Activated CD8-positive, alpha-beta memory T cell treated with anti-CD3 and anti-CD28 coated beads for 4 hours (primary cell): ENCODE measurements at places on chromosomes 2 and 18.

DNA sequence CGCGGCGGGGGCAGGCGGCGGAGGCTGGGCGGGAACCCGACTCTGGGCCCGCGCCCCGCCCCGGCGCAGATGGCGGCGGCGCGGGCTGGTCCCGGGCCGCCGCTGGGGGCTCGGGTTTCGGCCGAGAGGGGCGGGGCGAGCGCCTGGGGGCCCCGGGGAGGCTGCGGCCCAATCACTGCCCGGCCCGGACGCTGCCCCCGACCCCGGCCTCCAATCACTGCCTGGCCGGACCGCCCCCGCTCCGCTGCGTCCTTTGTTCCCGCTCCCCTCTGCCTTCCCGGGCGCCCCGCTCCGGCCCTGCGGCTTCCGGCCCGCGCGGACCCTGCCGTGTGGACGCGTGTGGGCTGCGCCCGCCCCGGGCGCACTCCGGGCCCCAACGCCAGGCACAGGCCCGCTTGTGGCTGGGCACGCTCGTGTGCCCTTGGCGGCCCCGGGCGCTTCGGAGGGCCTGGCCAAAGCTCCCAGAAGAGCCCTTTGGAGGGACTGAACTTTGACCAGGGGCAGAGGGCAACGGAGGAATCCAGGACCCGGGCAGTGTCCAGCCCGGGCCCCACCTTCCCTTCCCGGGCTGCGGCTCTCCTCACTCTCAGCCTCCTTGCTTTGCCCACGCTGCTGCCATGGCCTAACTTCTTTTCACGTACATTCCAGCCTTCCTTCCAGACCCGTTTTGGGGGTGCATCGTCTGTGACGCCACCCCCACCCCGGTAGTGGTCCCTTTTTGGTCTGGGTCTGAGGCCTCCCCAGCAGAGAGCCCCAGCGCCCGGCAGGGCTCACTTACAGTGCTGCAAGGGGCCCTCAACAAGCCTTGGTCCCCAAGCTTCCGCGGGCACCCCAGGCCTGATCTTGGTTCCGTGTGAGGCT, 27.1 kb upstream of the PTMA start:
- DNase-seq: no peak

DNA sequence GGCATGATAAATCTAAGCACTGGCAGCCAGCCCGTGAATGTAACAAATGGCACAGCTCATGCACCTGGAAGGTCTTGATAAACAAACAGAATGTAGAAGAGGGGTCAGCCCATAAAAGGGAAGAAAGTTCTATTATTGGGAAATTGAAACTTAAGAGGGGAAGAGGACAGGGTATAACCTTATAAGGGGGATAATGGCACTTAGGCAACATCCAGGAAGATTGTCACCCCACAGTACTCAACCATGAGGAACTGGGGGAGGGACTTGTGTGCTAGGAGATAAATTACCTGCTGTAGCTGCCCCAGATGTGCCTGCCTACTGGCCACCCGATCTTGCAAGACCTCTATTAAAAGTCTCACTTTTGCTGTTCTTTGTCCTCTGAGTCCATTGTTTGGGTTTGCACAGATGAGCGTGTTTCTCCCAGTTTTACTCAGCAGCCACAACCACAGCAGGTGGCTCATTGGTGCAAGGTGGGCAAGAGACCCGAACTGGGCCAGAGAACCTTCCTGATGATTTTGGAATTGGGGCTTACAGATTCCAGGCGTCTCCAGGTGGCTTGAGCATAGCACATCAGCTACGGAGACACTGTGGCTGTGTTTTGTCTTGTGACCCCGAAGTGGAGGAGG, 79.0 kb upstream of the TAF1B start:
- no peak for DNase-seq

GRCh38 chr2:3469486-3469885, 49.8 kb downstream of the ADI1 start:
- no peak for DNase-seq

DNA sequence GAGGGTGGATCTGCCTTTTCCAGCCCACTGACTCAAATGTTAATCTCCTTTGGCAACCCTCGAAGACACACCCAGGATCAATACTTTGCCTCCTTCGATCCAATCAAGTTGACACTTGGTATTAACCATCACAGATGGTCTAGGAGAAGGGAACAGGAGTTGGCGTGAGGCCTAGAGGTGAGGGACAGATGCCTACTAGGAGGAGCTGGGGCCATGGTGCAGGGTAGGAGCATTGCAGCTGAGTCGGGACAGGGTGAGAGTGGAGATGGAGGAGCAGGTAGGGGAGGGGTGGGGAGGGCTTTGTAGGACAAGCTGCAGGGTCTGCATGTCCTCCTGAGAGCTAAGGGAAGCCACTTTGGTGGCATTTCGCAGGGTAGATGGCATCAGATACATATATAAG, 140.0 kb downstream of the VAPA start:
- no peak for DNase-seq

- DNase-seq: no peak
Observed at GRCh38 chr18:45658756-45659155, 43.5 kb downstream of the SLC14A2 start.

DNA sequence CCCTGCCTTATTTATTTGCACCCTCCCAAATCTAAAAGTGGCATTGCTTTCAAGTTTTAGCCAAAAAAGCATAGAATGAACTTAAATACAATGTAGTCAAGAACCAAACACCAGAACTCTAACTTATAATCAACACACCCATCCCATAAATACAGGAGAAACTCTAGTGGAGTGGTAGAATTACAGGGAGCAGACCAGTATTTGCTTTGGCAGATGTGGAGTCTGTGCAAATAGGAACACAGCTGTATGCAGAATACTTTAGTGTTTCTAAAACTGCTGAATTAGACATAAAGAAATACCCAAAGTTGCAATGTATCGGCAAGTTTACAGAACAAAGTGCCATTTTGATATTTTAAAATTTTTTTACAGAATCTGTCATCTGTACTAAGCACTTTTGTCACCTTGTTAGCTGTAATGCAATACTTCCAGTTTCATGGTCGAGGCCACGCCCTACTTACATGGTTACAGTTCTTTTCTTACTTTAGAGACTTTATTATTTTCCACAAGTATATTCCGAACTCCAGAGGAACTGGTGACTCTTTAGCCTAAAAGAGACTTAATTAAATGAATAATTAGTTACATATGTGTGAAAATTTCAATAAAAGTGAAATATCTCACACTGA, 23.7 kb upstream of the COL5A2 start:
- DNase-seq: no peak

DNA sequence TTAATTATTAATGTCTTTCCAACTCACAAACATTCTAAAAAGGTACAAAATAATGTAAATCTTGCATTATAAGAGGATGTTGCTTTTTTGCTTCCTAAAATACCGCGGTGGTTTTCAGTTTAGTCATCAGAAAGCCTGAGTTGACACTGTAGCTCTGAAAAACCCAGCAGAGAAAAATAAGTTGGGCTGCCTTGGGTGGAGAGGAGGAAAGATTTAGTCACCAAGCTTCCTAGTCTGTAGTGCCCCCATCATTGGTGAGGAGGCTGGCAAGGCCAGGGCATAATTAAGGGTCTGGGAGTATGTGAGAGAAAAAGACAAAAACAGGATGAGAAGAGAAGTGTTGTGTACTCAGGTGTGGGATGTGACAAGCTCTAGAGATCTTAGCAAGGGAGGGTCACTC, 5.7 kb downstream of the PTPRM start:
- DNase-seq: no peak

GRCh38 chr2:85435220-85435958, 16.9 kb downstream of the SH2D6 start:
- DNase-seq: no peak

GRCh38 chr2:180722551-180723239, 257.7 kb upstream of the UBE2E3 start:
- DNase-seq: no peak

GRCh38 chr2:234953116-234954031, 1.6 kb downstream of the SH3BP4 start:
- DNase-seq: no peak

GRCh38 chr18:8605974-8606373, 3.3 kb upstream of the RAB12 start:
- DNase-seq: no peak

DNA sequence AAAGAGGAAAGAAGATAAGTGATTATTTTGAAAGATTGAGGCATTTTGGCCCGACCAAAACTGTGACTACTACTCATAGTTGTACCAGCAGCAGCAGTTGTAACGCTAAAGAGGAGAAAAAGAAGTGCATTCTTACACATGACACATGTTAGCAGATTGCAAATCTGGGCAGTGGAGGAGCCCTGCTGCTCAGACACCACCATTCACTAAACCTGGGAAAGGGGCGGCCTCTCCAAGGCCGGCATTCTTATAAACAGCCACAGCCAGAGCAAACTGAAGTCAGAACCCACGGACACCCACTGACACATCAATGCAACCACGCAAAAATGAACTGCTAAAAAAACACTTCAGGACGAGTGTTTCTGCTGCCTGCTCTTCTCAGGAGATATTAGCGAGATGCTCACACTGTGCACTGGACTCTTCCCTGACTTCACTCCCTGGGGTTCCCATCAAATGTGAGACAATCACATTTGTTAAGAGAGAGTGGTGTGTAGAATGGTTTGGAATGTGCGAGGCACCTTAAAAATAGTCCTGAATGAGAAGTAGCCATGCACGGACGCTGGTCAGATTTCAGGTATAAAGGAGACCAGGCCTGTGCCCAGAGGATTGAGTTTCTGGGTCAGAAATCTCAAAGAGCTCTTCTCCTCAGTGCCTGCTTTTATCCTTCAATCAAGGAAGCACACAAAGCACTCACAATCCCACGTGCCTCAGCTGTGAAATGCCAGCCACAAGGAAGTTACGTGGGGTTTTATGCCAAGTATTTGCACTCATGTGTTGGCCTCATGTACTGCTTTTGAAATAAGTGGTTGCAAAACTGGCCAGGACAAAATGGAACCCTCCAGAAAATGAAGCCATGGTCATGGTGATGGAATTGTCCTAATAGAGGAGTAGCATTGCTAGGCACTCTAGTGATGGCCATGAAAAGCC, 83.4 kb downstream of the MTCL1 start:
- DNase-seq: no peak

GRCh38 chr2:100882645-100883613, 63.0 kb downstream of the NPAS2 start:
- DNase-seq: no peak

GRCh38 chr2:59701271-59701994, 852.0 kb downstream of the BCL11A start:
- DNase-seq: no peak

- DNase-seq: no peak
Observed at GRCh38 chr2:214676421-214677089, 132.9 kb downstream of the BARD1 start.

- DNase-seq: no peak
Observed at GRCh38 chr2:191635333-191636234, 42.4 kb upstream of the NABP1 start.

DNA sequence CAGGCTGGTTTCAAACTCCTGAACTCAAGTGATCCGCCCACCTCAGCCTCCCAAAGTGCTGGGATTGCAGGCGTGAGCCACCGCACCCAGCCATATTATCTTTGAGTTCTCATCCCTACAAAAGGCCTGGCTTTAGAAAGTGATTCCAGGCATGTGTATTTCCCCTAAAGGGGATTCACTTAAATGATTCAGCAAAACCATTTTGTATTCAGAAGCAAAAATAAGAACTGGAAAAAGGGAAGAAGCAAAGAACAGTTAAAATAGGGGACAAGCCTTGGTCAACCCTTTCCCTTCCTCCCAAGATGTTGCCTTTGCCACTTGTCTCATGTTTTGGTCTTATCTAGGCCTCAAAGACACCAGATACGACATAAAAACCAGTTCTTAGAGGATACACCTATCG, 10.5 kb downstream of the TM4SF20 start:
- no peak for DNase-seq

GRCh38 chr2:113240150-113240914, 38.4 kb downstream of the PAX8 start:
- no peak for DNase-seq

DNA sequence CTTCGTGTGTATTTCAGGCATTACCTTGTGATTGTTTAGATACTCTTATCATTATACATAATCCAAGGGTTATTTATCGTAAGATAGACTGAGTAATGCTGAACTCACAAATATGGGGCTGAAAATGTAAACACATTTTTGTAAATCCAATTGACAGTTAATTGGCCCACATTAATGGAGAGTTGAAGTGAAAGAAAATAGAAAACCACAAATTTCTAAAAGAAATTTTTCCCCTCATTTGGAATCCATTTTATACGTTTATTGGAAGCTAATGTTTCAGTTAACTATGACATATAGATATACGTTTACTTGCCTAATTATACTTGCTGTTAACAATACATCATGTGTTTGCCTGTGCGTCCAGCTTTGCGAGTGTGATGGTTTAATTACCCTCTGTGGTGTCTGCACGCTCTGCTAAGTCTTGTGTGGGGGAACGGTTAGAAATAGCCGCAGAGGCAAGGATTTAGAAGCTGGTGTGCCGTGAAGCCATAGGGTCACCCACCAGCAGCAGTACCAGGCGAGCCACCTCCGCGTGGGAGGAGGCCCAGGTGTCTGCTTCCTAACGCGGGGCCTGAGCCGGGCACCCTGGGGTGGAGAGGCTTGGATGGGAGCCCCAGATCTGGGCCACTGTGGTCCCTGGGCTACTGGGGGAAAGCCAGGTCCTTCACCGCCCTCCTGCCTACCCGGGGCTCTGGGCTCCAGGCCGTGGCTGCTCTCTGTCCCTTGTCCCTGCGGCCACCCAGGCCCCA, 38.0 kb downstream of the TSHZ1 start:
- no peak for DNase-seq

DNA sequence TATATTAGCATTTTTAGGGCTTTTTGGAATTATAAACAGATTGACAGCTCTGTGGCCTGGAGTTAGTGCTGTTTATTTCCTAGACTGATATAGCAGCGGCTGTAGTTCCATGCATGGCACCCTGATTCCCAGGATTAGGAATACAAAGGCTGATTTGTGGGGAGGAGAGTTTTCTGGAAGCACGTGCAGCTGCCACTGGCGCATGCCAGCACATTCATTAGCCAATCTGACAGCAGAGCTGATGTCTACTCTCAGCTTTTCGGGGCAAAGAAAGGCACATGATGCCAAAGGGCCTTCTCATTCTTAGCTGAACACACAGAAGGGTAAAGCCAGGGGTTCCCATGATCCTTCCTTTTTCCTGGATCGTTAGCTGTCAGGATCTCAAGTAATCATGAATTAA, 45.7 kb upstream of the RAPH1 start:
- no peak for DNase-seq

GRCh38 chr2:240508832-240509545, 48.8 kb downstream of the ANKMY1 start:
- DNase-seq: no peak

- DNase-seq: no peak
Observed at GRCh38 chr2:43067254-43068040, 159.0 kb downstream of the ZFP36L2 start.

DNA sequence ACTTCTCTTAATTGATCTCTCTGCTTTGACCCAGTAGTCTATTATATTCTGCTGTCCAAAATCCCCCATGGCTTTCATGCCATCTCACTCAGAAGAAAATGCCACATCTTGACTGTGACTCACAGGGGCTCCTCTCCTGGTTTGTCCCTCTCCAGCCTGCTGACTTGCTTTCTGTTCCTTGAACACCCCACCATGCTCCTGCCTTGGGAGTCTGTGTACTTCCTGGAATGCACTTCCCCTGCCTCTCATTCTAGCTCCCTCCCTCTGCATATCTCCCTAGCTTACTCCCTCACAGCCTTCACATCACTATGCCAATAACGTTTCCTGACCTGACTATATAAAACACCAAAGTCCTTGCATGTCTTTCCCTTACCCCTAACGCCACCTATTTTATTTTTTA, 167.2 kb downstream of the TRIB2 start:
- DNase-seq: no peak

- no peak for DNase-seq
Observed at GRCh38 chr2:197266477-197266876, 44.1 kb downstream of the ANKRD44 start.

- DNase-seq: no peak
Observed at GRCh38 chr2:219798430-219798829, 171.0 kb downstream of the SLC4A3 start.
